ENCODE measurements at places on chromosomes 2 and 18. TPM values are rescaled to one million over a fixed set of nuclear protein-coding genes. Genes with fewer than 3 reads are reported as not detected.

DNA sequence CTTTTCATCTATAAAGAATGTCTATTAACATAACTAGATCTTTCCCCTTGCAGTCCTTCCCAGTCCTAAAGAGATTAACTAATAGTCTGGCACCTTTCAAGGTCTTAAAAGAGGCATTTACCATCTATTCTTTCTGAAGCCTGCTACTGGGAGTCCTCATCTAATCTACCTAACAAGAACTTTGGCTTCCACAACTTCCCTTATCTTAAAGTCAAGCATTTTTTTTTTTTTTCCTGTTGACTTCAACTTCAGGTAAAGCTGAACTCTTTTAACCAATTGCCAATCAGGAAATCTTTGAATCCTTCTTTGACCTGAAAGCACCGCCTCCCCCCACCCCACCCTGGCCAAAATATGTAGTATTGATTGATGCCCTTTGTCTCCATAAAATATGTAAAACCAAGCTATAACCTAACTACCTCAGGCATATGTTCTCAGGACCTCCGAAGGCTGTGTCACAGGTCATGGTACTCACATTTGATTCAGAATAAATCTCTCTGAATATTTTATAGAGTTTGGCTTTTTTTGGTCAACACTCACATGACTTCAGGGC is 168.6 kb downstream of the PTPRM start:
- no peak for DNase-seq

DNA sequence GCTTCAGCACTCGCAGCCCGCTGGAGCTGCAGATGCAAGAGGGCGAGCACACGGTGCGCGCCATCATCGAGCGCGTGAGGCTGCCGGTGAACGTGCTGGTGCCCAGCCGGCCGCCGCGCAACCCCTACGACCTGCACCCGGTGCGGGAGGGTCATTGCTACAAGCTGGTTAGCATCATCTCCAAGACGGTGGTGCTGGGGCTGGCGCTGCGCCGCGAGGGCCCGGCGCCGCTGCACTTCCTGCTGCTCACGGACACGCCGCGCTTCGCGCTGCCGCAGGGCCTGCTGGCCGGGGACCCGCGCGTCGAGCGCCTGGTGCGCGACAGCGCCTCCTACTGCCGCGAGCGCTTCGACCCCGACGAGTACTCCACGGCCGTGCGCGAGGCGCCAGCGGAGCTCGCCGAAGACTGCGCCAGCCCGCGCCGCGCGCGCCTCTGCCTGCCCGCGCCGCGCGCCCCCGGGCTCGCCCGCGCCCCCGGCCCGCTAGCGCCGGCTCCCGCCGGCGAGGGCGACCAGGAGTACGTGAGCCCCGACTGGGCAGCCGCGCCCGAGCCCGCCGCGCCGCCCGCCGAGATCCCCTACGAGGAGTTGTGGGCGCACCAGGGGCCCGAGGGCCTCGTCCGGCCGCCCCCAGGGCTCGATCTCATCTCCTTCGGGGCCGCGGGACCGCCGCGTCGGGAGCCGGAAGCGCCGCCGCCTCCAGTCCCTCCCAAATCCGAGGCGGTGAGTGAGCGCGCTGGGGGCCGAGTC is 11.8 kb downstream of the GAREM2 start:
- peak; percentile 85 for DNase-seq

DNA sequence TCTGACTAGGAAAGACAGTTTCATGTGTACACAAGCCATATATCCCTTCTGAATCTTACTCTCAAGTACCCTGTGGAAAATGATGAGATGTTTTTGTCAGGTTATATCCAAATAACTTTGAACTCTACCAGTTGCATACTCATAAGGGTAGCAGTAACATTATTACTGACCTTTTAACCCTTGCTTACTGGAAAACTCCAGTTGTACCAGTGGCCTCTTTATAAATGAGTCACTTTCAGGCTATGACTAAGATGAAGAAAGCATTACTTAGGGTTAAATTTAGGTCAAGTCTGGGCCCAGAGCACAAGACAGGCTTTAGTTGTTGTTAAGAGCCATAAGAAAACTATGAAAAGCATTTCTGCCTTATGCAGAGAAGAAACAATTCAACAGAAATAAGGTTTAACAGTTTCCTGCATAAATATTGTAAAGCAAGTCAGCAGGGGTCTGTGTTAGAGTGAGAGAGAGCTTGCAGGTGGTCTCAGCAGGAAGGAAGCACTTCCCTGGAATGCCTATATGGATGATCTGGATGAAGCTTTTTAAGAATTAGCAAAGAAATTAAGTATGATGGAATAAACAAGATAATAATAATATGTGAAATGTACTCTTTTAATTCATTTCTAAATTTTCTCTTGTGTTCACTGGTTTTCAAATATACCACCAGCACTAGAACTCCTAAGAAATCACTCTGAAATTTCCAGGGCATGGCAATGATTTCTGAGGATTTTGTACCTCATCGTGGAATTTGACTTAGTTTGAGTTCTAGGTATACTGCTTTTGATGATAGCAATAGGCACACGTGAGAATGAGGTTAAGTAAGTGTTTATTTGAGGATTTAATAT is 126.6 kb downstream of the UBE2E3 start:
- no peak for DNase-seq

- peak; percentile 9 for DNase-seq
These were observed 627 bp downstream of the CDCA7 start for GRCh38 chr2:173355132-173355865.

DNA sequence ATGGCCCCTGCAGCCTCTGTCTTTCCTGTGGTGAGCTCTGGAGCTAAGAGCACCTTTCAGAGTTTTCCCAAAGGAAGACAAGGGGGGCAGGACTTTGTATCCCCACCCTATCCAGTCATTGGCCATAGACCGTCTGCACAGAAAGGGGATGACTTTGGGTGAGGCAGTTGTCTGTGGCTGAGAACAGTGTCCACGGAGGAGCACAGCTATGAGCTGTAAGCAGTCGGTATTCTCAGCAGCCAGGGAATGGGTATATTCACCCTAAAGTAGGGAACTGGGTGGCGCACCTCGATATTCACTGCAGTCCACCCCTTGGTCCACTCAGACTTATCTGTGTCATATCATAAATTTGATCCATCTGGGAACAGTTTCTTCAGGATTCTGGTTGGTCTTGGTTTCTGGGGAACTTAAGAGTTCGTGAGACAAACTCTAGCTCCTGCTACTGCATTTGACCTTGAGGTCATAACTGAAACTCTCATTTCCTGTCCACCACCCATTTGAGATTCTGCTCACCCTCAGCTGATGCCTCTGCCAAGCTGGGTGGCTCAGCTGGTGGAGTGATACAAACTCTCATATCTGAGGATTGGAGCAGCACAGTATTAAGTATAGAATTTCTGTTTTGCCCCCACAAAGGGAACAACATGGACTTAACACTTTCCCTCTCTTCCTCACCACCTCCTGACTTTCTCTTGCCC is 45.2 kb upstream of the SCG2 start:
- no peak for DNase-seq

Gene CASP10
- total RNA-seq: 48.1 TPM

Gene TUBB8B
- total RNA-seq: not detected

All from naive thymus-derived CD8-positive, alpha-beta T cell (primary cell).